CD4-positive, alpha-beta T cell treated with Interferon alpha-2 for 1 hour (primary cell): ENCODE measurements at places on chromosomes 13 and 19.

DNA sequence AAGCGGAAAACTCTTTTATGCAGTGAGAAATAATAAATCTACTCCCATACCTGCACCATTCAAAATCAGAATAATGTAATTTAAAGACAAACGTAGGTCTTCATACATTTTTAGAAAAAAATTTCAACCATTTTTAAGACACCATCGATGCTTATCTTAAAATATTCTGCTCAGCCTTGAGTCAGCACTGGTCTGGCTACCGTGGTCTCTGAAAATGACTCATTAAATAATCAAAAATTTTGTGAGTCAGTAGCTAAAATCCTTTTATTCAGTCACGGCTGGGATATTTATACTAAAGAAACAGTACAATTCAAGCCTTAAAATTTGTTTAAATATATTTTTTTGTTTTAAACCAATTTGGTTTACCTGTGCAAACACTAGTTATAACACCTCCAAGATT is 2862.8 kb upstream of the PCDH20 start:
- DNase-seq = no peak

- no peak for DNase-seq
Observed at GRCh38 chr13:97526556-97526955, 92.6 kb downstream of the RAP2A start.

DNA sequence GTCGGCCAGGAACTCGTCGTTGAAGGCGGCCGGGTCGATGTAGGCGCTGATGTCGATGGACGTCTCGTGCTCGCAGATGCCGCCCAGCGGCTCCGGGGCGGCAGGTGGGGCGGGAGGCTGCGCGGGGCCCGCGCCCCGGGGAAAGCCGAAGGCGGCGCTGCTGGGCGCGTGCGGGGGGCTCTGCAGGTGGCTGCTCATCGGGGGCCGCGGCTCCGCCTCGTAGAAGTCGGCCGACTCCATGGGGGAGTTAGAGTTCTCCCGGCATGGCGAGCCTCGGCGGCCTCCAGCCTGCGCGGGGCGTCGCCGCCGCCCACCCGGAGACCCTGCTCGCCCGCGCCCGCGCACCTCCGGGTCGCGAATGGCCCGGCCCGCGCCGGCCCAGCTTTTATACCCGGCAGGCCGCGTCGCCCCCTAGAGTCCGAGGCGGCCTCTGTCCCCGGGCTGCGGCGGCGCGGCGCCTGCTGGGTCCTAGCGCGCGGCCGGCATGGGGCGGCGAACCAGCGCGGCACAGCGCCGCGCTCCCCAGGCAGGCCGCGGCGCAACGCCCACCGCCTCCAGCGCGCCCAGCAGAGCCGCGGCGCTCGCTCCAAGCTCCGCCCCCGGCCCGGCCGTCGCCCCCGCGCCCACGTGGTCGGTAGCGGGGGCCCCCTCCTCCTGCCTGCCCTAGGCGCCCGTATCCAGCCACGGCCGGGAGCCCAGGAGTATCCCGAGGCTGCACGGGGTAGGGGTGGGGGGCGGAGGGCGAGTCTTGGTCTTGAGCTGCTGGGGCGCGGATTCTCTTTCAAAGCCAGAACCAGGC is at the start of gene CEBPA:
Gene CEBPA, minus strand, starts transcription at position 360 of the 799 bp plus-strand sequence. Its CDS starts 120 bp downstream, at position 240.
- DNase-seq = peak; percentile 79

- no peak for DNase-seq
Observed at GRCh38 chr13:44363631-44364344, 9.8 kb upstream of the SERP2 start.

GRCh38 chr13:100694722-100695508 is 20.3 kb upstream of the TMTC4 start:
- DNase-seq = no peak

- no peak for DNase-seq
Observed at GRCh38 chr13:34345258-34345965, 527.5 kb downstream of the RFC3 start.

- DNase-seq = no peak
Observed at GRCh38 chr19:47027586-47028088, 8.0 kb downstream of the NPAS1 start.

GRCh38 chr19:41405776-41406175 is 8.2 kb downstream of the BCKDHA start:
- no peak for DNase-seq

DNA sequence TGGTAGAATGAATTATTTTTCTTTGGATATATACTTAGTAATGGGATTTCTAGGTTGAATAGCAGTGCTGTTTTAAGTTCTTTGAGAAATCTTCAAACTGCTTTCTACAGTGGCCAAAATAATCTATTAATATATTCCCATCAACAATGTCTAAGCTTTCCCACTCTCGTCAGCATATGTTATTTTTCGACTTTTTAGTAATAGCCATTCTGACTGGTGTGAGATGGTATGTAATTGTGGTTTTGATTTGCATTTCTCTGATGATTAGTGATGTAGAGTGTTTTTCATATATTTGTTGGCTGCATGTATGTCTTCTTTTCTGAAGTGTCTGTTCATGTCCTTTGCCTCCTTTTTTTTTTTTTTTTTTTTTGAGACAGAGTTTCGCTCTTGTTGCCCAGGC is 90.2 kb upstream of the CSNK1A1L start:
- DNase-seq = no peak

DNA sequence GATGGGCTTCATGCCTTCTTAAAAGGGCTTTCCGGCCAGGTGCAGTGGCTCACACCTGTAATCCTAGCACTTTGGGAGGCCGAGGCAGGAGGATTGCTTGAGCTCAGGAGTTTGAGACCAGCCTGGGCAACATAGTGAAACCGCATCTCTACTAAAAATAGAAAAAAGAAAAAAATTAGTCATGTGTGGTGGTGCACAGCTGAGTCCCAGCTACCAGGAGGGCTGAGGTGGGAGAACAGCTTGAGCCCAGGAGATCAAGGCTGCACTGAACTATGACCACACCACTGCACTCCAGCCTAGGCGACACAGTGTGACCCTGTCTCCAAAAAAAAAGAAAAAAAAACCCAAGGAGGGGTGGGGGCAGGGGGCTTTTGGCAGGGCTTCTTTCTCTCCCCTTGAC is 7.2 kb downstream of the CARS2 start:
- no peak for DNase-seq

GRCh38 chr13:51895906-51896888 is 34.4 kb downstream of the CCDC70 start:
- DNase-seq = peak; percentile 14

- DNase-seq = peak; percentile 71
Observed at GRCh38 chr19:2032296-2032941, 16.9 kb upstream of the BTBD2 start.

DNA sequence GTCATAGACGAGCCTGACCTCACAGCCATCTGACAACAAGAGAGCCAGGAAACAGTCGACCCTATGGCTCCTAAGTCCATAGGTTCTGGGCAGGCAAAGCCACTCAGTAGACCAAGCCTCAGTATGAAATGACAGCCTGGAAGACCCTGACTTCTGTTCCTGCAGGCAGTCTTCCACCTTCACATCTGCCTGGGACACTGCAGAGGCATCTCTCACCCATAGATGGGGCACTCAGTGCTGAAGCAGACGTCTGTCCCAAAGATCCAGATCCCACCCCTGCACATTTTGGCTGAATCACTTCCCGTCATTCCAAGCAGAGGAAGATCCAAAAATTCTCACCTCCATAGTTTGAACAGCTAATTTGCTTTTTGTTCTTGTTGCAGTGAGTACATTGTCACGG is 139.3 kb upstream of the ZNF507 start:
- DNase-seq = no peak

GRCh38 chr13:111936267-111936925 is 130.6 kb upstream of the SOX1 start:
- no peak for DNase-seq

- no peak for DNase-seq
Observed at GRCh38 chr19:10421240-10422045, 1.1 kb downstream of the PDE4A start.

DNA sequence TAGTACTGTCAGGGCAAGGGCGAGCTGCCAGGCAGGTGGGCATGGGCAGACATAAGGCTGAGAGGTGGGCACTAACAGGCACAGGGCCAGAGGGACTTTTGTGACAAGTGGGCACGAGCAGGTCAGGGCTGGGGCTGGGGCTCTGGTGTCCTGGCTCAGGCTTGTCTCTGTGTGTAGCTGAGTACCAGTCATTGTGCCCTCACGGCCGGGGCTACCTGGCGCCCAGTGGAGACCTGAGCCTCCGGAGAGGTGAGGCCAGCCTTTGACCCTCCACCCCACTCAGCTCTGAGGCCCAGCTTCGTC is 21.6 kb downstream of the LTBP4 start:
- DNase-seq = no peak

DNA sequence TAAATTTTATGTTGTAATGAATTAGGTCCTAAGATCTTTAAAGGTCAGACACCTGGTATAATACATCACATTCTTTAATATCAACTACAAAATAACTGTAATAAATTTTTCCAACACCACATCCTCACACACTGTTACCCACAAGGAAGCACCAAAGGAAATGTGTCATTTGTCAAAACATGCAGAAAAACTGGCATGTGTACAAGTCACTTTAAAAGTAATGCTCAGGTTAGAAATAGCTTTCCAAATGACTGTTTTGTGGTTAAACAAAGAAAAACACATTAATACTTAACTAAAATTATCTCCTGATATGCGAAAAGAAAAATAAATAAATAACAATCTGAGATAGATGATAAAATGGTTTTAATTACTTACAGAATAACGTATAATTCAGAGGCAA is 74.7 kb downstream of the MZT1 start:
- DNase-seq = no peak
